ENCODE measurements at places on chromosomes 6 and 20.

GRCh38 chr20:44033344-44033743 is 118.7 kb downstream of the TOX2 start:
- DNase-seq: peak; percentile 50

GRCh38 chr6:15653581-15653980 is 9.2 kb downstream of the DTNBP1 start:
- no peak for DNase-seq

DNA sequence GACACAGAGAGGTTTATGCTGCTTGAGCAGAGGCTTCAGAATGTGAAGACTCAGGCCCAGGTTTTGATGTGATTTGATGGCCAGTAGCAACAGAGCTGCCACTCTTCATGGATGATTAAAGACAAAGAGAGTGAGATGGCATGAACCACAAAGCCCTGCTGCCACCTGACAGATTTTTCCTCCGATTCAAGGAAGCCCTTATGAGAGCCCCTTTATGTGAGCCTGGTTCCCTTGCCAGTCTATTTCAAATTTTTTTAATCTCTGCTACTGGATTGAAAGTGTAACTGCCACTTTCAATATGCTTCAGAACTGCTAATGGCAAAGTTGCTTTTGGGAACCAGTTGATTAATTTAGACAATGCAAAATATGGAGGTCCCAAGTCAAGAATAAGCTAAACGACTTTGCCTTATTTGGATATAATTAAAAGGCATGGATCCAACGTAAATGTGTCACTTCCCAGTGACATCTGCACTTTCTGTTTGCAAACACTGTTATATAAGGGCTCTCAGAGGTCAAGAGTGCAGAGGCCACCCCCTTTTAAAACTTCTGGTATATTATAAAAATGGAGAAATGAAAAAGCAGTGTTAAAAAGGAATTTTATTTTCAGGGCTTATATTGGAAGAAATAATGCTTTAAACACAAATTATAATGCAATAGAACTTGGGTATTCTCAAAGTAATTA is 238.9 kb upstream of the FLRT3 start:
- no peak for DNase-seq

DNA sequence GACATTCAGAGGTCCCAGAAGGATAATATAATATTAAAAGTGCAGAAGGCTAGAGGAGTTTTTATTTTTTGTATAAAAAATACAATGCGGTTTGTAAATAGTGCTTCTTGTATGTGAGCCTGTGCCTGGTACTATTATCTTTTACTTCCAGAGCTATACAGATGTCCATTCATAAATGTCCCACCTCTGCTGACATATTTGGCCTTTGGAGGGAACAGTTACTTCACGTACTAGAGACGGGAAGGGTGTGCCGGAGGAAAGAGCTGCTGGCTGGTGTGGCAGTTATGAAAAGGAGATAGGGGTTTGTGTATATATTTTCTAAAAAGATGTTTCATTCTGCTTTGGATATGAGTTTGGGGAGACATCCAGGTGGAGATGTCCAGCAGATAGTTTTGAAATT is 8.8 kb downstream of the CD109 start:
- DNase-seq: peak; percentile 29

GRCh38 chr20:39638731-39639130 is 676.6 kb downstream of the DHX35 start:
- DNase-seq: no peak

GRCh38 chr6:18976966-18977365 is 589.8 kb downstream of the RNF144B start:
- no peak for DNase-seq

GRCh38 chr20:33838035-33838864 is 27.1 kb downstream of the CHMP4B start:
- no peak for DNase-seq

GRCh38 chr6:81561071-81561564 is 191.4 kb downstream of the TENT5A start:
- DNase-seq: no peak

DNA sequence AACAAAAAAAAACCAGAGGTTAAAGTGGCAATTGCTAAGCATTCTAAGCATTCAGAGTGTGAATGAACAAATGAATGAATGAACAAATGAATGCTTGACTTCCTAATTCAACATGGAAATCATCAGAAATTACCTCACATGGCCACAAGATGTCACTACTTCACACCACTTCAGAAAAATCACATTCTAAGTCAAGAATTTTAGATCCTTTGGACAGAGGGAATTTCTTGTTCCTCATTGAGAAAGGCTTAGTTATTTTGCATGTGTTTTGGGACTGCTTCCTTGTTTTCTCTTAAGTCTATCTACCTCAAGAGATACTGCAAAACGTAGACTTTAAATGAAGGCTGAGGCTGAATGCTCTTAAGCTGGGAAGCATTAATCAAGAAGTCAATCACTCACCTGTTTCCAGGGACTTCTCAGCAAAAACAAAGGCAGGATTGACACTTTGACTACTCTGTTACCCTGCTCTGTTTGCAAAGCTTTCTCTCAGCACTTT is 120.2 kb downstream of the MBOAT1 start:
- DNase-seq: peak; percentile 73

DNA sequence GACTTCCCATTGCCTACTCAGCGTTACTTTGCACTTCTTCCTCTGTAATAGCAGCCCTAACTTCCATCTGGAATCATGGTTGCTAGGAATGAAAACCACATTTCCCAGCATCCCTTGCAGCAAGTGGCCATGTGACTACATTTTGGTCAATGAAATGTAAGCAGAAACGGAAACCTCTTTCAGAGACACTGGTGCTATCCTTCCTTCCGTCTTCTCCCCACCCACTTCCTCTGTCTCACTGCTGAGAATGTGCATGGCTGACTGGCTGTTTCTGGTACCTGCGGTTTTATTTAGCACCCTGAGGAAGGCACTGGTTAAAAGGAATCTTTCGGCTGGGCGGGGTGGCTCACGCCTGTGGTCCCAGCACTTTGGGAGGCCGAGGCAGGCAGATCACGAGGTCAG is 107.4 kb downstream of the SCML4 start:
- DNase-seq: peak; percentile 54

DNA sequence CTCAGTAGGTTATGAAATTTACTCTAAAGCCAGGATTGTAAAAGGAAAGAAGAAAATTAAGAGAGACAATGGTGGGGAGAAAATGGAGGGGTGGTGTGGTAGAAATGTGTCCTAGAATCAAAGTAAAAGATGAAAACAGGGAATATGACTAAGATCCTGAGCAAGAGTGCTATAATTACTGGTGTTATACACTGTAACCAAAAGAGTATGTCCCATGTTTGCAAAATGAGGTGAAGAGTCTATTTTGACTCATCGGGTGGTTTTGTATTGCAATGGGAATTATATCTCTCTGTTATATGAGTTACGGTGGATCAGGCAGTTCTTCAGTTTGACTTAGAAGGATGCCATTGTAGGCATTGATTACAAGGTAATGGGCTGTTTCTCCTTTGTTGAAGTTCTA is 8.5 kb downstream of the L3MBTL3 start:
- DNase-seq: no peak

DNA sequence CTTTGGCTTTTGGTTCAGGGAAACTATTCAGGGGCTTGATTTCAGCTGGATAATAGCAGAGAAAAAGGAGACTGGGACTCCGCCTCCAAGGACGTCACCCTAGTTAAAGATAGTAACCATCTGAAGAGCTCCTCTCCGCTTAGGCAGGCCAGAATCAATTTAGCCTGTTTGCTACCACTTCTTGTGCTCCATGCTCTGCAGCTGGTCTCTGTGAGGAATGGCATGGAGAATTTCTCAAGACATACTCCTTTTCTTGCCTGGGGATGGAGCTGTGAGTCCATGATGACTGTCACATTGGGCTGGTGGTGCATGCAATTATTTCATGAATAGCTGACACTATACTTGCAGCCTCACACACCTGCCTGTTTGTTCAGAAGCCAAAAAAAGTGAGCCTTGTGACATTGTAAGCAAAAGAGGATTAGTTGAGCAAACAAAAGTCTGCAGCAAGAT is 61.4 kb downstream of the TXLNB start:
- DNase-seq: peak; percentile 70

GRCh38 chr6:20509212-20509611 is 25.0 kb upstream of the CDKAL1 start:
- DNase-seq: no peak

GRCh38 chr20:57022306-57022705 is 244.1 kb downstream of the BMP7 start:
- DNase-seq: no peak

DNA sequence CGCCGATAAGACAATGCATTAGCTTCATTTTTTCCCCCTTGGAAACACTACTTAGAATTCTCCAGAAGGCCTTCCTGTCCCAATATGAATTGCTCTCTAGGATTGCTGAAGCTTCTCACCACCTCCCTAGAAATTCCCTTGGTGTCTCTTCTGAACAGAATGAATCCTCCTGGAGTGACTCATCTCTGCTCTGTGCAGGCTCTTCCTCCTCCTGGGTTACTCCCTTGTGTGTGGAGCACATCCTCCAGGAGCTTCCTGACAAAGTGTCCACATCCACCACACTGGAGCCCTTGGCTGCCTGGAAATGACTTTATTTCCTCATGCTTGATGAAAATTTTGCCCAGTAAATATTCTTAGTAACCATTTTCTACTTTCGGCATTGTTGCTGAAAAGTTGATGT is 54.4 kb downstream of the DTNBP1 start:
- peak; percentile 65 for DNase-seq

- no peak for DNase-seq
Observed at GRCh38 chr20:46994341-46994740, 99.7 kb downstream of the EYA2 start.

DNA sequence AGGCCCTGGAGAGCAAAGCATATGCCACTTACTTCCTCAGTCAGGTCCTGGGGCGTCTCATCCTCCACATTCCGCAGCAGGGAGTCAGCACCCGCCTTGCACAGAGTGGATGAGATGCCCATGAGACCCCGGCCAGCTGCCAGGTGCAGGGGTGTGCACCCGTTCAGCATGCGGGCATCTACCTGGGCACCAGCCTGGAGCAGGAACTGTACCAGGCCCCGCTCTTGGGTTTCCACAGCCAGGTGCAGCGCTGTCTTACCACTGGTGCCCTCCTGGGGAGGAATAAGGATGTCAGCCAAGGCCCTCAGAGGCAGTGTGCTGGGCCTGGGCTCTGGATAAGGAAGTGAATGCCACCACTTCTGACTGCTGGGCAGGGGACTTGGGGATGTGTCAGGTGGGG is 2.7 kb upstream of the SLC35B2 start:
- no peak for DNase-seq

- DNase-seq: peak; percentile 51
Observed at GRCh38 chr6:106253172-106253571, 72.4 kb downstream of the ATG5 start.

DNA sequence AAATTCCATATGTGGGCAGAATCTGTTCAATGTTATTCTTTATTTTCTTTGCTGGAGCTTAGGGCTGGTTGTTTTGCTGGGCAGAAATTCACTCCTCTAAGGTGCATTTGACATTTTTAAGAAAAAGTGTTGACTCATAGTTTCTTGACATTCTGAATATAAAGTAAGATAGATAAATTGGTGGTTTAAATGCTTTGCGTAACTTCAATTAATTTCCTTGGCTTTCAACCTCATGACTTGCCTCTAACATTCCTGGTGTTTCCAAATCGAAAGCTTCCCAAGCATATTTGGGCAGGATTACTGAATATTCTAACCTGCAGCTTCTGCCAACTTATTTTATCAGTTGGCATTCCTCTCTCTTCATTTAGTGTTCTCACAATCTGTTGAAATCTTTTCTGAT is 718.7 kb upstream of the ADGRB3 start:
- DNase-seq: peak; percentile 68

- DNase-seq: no peak
Observed at GRCh38 chr6:122472022-122472340, 374 bp upstream of the SERINC1 start.

DNA sequence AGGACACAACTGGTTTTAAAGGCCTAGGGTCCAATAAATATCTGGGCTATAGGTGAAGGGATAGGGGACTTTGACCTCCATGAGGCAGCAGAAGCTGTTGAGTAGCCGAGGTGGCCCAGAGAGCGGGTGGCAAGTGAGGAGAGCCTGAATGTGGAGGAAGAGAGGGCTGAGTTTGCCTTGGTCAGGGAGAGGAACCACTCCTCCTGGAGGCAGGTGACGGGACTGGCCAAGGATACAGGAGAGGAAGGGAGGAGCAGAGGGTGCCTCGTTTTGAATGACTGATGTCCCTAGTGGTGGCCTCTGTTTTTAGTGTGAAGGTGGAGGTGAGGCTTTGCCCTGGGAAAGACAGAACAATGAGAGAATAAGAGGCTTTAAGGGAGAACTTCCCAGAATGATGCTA is 19.1 kb upstream of the AAR2 start:
- DNase-seq: no peak

- peak; percentile 98 for DNase-seq
Observed at GRCh38 chr6:30515944-30516753, 26.8 kb downstream of the HLA-E start.

DNA sequence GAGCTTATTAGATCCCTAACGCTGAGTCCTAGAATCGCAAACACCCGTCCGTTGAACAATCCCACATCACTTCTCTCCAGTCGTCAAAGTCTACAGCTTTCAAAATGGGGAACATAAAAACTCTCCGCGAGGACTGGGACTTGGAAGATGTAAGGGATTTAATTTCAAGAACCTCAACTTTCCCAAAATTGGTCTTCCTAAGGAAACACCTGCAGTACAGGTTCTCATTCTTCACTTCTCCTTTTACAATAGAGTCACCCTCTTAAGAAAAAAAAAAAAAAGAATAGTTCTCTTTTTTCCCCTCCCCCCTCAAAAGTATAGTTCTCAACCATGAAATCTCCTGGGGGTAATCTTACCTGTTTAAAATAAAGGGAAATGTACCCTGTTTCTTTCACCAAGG is 6.6 kb upstream of the ZBTB22 start:
- no peak for DNase-seq

DNA sequence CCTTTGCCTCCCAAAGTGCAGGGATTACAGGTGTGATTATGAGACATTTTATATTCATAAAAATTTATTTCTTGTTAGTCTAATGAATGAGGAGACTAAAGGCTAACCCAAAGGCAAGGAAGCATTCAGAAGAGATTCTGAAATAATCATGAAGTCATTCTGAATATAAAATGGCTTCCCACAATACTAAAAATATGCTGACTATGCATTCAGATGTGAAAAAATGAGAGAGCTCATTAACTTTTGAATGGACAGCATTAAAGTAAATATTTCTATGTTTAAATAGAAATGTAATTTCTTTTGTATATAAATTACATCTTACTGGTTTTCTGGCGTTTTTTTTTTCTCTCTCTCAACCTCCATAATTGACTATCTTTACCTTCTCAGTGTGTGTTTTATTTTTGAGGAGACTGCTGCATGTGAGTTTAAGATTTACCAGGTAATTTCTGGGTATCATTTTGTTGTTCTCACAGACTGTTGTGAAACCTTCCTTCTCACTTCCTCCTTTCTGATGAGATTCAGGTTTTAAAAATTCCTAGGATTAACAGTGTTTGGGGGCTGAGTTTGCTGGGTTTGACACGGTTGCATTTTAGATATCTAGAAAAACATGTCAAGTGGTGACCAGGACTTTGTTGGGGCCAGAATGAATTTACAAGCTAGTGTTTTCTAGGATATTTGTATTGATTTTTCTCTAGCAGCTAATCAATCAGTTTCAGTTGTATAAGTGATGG is 316.6 kb downstream of the CDKAL1 start:
- DNase-seq: no peak

GRCh38 chr20:16970776-16971175 is 222.6 kb downstream of the OTOR start:
- no peak for DNase-seq
